ENCODE measurements at places on chromosomes 16 and 17.

GRCh38 chr17:6823011-6823442, 8.5 kb downstream of the TEKT1 start:
- no peak for DNase-seq

GRCh38 chr16:49020436-49020835, 261.2 kb downstream of the CBLN1 start:
- DNase-seq, result no peak

- DNase-seq, result no peak
Observed at GRCh38 chr17:7560172-7561027, 1.3 kb upstream of the SENP3 start.

- DNase-seq, result no peak
Observed at GRCh38 chr16:67198238-67198734, 645 bp upstream of the ELMO3 start.

DNA sequence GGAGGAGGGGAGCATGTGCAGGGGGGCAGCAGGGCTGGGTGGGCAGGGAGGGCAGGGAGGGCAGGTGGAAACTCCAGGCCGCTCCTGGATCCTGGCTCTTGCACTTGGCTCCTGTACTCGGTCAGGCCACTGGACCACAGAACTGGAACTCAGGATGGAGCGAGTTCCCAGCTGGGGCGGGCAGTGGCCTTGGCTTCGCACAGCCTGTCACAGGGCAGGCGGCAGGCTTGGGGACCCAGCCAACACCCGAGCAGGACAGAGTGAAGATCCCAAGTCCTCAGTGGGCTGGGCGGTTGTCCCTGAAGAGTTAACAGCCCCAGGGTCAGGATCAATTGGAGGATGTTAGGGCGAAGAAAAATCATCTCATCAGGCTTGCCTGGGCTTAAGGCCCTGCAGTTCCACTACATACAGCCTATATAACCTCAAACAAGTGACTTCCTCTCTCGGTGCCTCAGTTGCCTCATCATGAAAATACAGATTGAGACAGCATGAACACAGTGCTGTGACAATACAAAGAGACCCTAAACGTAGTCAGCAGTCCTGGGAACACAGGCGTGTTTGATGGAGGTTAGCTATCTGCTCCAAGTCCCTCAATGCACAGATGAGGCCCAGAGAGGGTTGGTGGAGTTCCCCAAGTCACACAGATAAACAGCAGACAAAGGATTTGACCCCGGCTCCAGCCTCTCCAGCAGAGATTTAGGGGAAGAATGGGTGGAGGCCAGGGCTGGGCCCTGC, 21.9 kb downstream of the ZNF423 start:
- DNase-seq, result no peak

- DNase-seq, result peak; percentile 59
Observed at GRCh38 chr17:82021107-82021899, 1.4 kb downstream of the CENPX start.

DNA sequence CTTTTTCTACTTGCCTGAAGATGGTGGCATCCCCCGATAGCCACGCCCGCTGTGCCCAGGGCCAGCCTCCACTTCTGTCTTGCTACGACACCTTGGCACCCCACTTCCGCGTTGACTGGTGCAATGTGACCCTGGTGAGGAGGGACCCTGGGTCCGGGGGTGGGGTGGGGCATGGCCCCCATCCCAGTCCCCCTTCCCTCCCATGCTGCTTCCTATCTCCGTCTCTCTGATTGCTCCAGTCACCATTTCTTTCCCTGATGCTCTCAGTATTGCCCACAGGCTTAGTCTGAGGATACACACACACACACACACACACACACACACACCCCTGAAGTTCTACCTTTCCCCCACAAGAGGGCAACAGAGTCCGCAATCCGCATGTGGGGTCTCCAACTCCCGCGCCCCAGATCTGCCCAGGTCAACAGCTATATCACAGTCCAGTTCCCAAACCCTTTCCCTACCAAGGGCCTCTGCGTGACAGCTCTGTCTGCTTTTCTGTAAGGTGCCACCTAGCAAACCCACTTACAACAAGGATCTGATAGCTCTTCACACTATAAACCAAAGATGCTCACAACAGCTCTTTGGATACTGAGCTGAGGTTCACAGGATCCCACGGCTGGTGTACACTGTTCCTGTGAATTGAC, 3.4 kb downstream of the SGCA start:
- peak; percentile 69 for DNase-seq

DNA sequence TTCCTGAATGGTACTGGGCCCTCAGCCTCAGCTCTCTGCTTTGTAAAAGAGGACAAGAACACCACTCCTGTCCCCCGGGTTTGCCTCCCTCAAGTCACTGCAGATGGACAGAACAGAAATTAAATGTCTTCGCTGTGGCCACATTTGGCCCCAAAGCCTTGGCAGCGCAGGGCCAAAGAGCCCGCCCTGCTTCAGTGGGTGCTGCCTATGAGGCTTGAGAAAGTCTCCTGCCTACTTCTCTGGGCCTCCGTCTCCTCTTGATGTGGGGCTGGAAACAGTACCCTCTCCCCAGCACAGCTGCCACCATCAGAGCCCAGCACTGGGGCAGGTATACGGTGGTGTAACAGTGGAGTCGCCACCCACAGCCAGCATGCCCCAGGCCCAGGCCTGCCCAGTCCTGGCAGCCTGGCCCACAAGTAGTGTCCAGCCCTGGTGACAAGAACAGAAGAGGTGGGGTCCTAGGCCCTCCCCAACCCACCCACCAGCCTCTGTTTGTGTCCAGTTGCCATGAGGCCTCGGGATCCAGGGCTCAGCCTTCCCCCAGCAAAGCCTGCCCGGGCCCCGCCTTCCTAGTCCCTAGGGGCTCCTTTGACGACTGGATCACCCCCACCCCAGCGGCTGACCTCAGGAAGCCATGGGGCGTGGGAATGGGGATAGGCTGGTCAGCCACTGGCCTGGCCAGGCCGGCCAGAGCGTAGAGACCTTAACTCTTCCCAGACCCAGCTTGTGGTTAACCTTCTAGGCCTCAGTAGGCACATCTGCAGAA, 3.9 kb upstream of the TPPP3 start:
- no peak for DNase-seq

DNA sequence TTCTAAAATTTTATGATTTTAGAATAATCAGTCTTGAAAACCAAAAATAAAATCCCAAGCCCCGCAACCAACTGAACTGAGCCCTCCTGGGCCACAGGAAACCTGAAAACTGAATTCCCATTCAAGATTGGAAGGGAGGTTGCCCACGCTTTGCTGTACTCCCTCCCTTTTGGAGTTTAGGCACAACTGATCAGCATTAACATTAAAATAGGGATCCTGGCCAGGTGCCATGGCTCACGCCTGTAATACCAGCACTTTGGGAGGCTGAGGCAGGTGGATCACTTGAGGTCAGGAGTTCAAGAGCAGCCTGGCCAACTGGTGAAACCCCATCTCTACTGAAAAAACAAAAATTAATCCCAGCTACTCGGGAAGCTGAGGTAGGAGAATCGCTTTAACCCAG, 52.7 kb upstream of the NETO2 start:
- no peak for DNase-seq

DNA sequence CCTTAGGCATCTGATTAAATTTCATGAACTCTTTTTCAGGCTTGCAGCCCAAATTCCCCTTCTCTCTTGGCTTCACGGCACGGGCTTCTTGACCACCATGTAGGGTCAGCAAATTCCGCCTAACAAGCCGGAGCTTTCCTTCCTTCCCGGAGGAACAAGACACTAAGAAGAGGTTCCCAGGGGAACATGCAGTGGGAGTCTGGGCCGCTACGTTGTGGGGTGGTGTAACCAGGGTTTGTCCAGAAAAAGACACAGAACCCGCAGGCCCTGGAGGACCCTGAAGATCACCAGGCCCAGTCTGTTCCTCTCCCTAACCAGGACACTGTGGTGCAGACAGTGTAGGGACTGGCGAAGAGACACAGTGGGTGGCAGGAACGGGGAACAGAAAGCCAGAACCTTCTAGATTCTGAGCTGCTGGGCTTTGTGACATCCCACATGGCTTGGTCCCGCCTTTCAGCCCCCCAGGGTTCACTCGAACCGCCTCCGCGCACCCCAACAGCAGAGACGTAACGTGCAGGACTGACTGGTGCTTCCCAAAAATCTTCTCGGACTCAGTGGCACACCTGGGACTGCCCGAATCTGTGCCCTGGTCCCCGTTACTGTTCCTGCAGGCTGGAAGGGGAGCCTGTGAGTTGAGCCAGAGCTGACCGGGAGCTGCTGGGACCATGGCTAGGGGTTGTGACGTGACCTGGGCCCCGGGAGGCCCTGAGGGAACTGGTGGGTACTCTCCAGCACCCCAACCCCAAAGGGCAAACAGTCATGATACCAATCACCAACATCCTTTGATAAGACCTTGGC, 55.2 kb downstream of the TBC1D16 start:
- DNase-seq, result no peak

GRCh38 chr17:2935632-2936031, 127.8 kb downstream of the OR1D5 start:
- no peak for DNase-seq

DNA sequence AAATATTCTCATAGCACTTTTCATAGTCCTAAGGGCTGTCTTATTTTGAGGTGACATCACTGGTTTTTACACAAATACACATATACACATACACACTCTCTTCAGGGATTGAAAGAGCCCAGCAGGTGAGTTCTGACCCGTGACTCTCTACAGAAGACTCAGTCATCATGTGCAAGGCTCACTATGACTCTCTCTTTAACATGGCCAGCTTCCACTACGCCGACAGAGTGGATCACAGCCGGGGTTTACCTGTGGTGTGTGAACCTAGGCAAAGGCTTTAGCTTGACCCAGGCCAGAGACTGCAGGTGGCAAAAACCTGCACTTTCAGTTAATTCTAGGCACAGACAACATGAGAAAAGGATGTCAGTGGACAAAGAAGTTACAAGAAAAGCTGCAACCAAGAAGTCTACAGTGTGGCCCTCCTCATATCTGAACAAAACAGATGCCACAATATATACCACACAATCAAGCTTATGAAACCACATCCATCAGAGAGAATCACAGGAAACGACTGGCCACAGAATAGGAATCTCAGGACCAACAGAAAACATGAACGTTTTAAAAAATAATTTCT, 56.5 kb downstream of the CYTH1 start:
- DNase-seq, result no peak

GRCh38 chr17:16407911-16408588, 7.3 kb upstream of the TRPV2 start:
- DNase-seq, result no peak

DNA sequence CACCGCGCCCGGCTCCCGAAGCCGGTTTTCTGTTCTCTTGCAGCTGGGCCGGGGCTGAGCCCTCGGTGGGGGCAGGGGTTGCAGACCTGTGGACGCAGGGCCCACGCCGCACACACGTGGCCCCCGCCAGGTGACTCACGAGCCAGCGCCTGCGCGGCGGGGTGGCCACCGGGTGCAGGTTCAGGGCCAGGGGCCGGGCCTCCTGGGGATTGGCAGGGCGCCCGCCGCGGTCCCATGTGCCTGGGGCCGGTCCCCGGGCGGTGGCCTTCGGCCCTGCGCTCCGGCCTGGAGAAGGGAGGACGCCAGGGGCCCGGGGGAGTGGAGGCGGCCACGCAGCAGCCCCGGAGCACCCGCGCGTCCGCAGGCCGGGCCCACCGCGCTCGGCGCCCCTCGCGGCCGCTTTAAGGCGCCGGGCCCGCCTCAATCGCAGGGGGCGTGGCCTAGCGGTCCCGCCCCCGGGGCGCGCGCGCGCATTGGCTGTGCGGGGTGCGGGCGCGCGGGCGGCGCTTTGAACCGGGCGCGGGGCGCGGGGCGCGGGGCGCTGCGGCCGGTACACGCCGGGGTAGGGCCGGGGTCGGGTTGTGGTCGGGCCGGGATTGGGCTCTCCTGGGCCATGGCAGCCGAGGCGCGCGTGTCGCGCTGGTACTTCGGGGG, at the start of gene SLC25A10:
TSS of gene SLC25A10 (plus strand) at position 471 of the 654 bp plus-strand sequence. CDS start at position 614, 143 bp downstream.
- peak; percentile 75 for DNase-seq

DNA sequence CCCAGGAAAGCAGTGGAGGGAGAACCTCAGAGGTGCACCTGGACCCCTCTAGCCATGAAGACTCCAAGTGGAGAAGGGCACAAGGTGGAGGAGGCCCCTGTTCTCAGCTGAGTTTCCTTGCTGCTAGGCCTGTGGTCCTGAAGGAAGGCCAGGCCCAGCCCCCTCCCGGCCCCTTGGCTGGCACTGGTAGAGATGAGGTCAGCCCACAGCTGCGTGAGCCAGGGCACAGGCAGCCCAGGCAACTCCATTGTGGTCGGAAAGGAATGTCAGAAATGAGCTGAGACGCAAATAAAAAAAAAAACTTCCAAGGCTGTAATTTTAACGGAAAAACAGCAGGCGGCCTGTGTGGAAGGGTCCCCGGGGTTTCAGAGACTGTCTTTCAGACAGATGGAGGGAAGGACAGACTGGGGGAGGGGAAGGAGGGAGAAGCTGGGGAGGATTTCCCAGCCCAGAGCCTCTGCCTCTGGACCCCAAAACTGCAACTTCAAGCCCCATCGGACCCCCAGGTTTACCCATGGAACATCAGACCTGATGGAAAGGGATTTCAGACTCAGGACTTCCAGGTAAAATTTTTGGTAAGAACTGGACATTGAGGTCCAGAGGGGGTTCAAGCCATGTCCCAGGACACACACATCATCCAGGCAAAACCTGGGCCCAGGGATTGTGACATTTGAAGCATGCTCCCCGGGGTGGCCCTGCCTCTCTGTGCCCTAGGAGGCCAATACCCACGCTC, 25.6 kb upstream of the MRPS23 start:
- DNase-seq, result peak; percentile 93

- DNase-seq, result no peak
Observed at GRCh38 chr16:15605839-15606517, 37.0 kb downstream of the MARF1 start.

DNA sequence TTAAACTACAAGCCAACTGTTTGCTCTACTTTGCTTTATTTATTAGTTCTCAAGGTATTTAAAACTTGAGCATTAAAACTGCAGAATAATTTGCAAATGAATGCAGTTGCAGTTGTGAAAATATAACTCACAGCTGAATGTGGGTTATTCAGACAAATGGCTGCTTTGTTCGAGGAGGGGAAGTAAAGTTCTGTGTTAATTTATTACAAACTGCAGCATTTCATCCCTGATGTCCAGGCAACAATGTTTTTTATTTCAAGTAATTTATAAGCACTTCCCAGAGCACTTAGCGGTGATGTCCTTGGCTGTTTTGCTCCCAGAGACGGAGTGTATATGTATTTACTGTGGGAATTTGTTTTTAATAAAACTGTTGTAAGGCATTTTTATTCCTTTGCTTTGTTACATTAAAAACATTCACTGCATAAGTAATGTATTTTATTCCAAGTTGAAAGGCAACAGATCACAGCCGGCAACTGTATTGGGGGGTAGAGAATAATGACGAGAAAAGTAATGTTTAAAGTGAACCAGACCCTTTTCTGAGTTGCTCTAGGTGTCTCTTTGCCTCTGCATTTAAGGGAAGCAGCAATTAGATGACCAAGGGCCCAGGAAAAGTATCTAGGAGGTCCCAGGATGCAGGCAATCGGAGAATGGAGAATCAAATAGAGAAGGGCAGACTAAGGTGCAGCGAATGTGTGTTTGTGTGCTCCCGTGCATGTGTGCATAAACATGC, 291.2 kb upstream of the SALL1 start:
- no peak for DNase-seq

- no peak for DNase-seq
Observed at GRCh38 chr16:56405977-56406672, 19.2 kb downstream of the AMFR start.

- no peak for DNase-seq
Observed at GRCh38 chr16:4517812-4518680, 20.5 kb downstream of the CDIP1 start.
